ENCODE measurements at places on chromosomes 6 and 20.

GRCh38 chr6:134846031-134846430, 103.9 kb downstream of the ALDH8A1 start:
- H3K4me1 ChIP-seq: no peaks in the 10 kb centered on the region
- no peak for DNase-seq
- no peak overlapping the region for H3K27ac ChIP-seq
- H3K4me3 ChIP-seq: no peak overlapping the region
- H3K27me3 ChIP-seq: no peaks in the 10 kb centered on the region
- H3K36me3 ChIP-seq: no peaks in the 10 kb centered on the region

DNA sequence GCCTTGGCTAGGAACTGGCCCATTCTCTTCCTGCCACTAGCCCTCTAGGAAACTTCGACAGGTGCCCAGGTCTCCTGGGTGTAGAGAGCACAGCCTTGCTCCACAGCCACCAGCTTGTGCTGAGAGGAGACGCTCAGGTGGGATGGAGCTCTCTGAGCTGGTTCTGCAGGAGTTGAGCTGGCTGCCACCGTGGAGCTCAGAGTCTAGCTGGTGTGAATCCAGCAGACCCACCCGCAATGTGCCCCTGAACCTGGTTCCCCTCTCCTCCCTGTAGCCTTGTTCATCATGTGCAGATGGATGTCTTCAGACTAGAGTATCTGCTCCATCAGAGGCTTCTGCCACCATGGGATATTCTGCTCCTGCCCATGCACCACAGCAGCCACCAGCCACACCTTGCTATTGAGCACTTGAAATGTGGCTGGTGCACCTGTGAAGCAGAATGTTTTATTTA, 222.5 kb downstream of the SYNDIG1 start:
- no peaks in the 10 kb centered on the region for H3K36me3 ChIP-seq
- no peak overlapping the region for H3K27ac ChIP-seq
- DNase-seq: no peak
- H3K4me3 ChIP-seq: no peak overlapping the region
- H3K4me1 ChIP-seq: no peaks in the 10 kb centered on the region
- peaks cover 7% of the 10 kb centered on the region for H3K27me3 ChIP-seq

DNA sequence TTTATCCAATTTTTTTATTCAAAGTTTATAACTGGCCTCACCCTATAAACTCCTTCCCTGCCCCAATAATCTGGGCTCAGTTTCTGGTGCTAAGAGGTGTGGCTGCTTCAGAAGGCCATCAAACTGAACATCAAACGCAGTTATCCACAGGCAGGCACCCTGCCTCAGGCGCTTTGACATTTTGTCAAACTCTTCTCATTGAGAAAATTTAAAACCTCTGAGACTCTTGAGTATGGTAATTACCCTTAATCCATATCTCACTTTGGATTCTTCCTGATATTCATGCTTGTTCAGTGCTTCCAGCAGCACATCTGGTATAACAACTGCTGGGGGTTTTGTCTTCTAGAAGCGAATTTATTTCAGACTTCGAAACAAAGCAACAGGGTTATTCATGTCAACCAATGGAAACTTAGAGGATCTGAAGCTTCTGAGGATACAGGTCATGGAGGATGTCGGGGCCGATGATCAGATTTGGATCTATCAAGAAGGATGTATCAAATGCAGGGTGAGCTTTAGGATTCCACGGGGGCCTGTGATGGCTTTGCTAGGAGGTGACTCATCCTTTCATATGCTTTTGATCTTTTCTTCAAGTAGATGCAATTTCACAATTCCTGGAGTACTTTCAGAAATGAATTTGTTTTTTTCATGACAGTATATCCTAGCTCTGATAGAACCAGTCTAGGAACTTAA, 68.2 kb downstream of the RTN4IP1 start:
- peaks cover 1% of the 10 kb centered on the region for H3K4me1 ChIP-seq
- no peak for DNase-seq
- H3K27me3 ChIP-seq: no peaks in the 10 kb centered on the region
- peaks cover 91% of the 10 kb centered on the region for H3K36me3 ChIP-seq
- peak overlapping the region; percentile 37 for H3K27ac ChIP-seq

- peaks cover 10% of the 10 kb centered on the region for H3K36me3 ChIP-seq
- H3K27ac ChIP-seq: no peak overlapping the region
- H3K4me3 ChIP-seq: no peak overlapping the region
- H3K27me3 ChIP-seq: peaks cover 13% of the 10 kb centered on the region
- no peak for DNase-seq
Measured at GRCh38 chr6:13947611-13948178, 22.9 kb downstream of the RNF182 start.

DNA sequence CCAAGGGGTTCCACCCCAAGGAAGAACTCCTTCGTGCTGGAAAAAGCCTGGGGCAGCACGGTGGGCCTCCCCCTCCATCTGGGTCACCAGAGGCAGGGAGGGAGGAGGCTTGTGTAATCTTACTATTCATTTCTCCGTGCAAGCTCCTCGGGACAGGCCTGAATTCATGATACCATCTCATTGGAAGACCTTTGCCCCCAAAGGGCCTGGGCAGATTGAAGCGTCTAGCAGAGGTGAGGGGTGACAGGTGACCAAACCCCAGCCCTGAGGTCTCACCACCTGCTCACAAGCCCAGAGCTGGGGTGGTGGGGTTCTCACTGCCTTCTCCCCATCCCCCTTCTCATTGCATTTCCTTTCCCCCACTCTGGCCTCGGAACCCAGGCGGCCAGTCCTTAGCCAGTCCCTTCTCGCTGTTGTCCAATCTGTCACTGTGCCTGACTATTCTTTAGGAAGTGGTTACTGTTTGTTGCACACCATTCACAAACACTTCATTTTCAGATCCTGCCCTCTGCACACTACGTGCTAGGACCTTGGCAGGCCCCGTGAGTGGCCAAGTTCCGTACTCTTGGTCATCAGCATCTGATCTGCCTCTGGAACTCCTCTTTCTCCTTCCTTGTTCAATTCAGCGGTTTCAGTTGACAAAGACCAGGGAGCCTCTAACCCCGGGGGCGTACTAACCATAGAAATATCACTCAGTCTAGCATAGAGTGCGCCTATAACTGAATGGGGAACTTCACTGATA, 137.1 kb downstream of the LY86 start:
- peaks cover 12% of the 10 kb centered on the region for H3K4me1 ChIP-seq
- H3K4me3 ChIP-seq: peak overlapping the region; percentile 2
- H3K27ac ChIP-seq: peak overlapping the region; percentile 66
- no peak for DNase-seq
- H3K27me3 ChIP-seq: peaks cover 7% of the 10 kb centered on the region
- no peaks in the 10 kb centered on the region for H3K36me3 ChIP-seq

DNA sequence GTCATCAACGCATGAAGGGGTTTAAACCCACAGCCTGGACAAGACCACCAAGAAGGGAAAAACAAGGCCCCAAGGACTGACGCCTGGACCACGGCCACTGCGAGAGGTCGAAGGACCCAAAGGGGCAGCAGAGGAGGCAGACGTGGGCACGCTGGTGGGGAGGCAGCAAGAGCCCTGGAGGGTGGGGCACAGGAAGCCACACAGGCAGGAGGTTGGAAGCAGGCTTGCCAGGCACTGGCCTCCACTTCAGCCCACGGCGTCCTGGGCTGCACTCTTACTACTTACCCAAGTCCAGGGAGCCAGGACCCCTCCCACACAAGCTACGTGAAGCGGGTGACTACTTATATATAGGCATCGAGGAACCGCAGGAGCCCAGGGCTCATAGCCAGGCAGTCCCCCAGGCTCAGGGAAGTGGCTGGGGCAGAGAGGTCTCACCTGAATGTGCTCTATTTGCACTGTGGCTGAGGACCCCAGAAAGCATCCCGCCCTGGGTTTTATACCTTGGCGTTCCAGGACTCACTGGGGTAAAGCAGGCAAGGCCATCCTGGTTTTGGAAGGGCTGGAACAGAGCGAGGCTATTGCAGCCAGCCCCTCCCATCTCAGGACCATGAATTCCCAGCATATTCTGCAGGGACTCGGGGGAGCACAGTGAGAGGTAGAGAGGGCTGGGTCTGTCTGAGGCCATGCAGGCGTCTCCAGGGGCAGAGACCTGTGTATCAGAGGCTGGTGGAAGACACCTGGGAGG, 113.8 kb upstream of the AFDN start:
- peaks cover 16% of the 10 kb centered on the region for H3K4me1 ChIP-seq
- no peak overlapping the region for H3K27ac ChIP-seq
- DNase-seq: no peak
- no peak overlapping the region for H3K4me3 ChIP-seq
- no peaks in the 10 kb centered on the region for H3K36me3 ChIP-seq

DNA sequence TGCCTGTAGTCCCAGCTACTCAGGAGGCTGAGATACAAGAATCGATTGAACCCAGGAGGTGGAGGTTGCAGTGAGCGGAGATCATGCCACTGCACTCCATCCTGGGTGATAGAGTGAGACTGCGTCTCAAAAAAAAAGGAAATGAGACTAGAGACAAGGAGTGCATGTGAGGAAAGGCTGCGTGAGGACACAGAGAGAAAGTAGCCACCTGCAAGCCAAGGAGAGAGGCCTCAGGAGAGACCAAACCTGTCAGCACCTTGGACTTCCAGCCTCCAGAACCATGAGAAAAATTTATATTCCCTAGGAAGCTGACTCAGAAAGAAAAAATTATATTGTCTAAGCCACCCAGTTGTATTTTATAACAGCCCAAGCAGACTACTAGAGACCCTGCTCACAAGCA, 7.4 kb upstream of the BEND3 start:
- H3K27ac ChIP-seq: no peak overlapping the region
- no peaks in the 10 kb centered on the region for H3K4me1 ChIP-seq
- no peaks in the 10 kb centered on the region for H3K27me3 ChIP-seq
- H3K4me3 ChIP-seq: no peak overlapping the region
- H3K36me3 ChIP-seq: no peaks in the 10 kb centered on the region

GRCh38 chr20:41347523-41348429, 7.2 kb downstream of the LPIN3 start:
- H3K27ac ChIP-seq: peak overlapping the region; percentile 78
- H3K27me3 ChIP-seq: peaks cover 2% of the 10 kb centered on the region
- H3K4me3 ChIP-seq: no peak overlapping the region
- H3K4me1 ChIP-seq: no peaks in the 10 kb centered on the region
- DNase-seq: no peak
